ENCODE measurements at places on chromosomes 5 and 9. TPM values are rescaled to one million over a fixed set of nuclear protein-coding genes. Genes with fewer than 3 reads are reported as not detected.
A peak's percentile ranks its signal among the peaks of the same experiment; 100 is the strongest.

Gene DNAJC21
- total RNA-seq: 62.5 TPM

DNA sequence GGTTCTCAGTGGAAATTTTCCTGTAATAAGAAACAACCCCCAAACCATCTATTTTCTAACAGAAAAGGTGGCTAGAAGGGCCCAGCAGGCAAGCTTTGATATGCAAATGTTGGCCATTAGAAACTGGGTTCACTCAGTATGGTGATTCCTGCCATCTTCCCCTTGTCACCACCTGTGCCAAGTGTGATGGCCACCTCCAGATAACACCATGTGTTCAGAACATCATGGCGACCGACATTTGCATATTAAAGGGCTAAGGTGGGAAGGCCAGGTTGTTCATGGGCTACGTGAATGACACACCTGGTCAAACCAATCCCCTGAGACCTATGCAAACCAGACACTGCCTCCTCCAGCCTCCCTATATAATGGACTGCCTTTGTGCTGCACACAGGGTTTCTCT is 20.4 kb downstream of the FOXE1 start:
- no peaks in the 10 kb centered on the region for H3K36me3 ChIP-seq
- H3K27me3 ChIP-seq: peaks cover 4% of the 10 kb centered on the region
- no peak overlapping the region for H3K4me3 ChIP-seq
- H3K4me1 ChIP-seq: peaks cover 16% of the 10 kb centered on the region
- peak; percentile 20 for DNase-seq

Gene COL23A1
- total RNA-seq: 15.0 TPM

DNA sequence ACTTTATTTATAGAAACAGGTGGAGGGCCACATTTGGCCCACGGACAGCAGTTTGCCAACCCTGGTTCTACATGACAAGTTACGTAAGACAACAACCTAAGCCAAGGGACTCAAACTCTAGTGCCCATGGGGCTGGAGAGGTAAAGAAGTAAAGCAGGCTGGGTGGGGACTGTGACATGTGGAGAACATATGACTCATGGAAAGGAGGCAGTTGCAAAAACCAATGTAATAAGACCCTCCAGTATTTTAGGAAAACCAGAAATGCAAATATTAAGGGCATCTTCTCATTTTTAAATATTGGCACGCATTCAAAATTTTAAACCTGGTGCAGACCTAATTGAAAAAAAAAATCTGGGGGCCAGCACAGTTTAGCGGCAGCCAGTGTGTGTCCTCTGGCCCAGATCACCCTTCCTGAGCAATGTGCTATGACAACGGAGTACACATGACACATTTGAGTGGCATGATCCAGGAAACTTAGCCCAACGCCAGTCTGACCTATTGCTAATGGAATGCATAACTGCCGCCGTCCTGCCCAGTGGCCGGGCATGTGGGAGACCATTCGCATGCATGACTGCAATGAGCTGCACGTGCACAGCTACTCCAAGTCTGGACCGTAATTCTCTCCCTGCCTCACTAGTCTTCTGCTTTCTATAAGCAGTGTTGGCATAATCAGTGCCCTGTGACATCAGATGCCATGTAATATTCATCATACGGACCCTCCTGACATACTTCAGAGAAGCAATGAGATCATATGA is 97.2 kb downstream of the SH3TC2 start:
- H3K27ac ChIP-seq: no peak overlapping the region
- H3K36me3 ChIP-seq: 0 out of 2 replicates have a peak, but pooled peaks cover 2% of the 10 kb centered on the region
- no peak overlapping the region for H3K4me3 ChIP-seq
- peaks cover 21% of the 10 kb centered on the region for H3K4me1 ChIP-seq
- no peaks in the 10 kb centered on the region for H3K27me3 ChIP-seq

DNA sequence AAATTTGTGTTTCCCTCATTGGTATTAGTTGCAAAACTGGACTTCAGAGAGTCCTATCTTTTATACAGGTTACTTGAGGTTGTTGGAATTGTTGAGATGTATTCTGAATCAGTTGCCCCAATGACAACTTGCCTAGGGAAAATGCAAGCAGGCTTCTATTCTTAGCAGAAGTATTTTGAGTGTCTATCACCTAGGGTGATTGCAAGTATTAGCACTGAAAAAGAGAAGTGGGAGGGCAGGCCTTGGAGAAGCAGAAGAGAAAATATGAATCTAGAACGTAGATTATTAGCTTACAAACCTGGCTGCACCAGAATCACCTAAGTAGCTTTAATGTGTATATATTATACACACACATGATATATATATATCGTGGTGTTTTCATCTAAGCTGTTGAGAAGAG is 43.2 kb downstream of the ADAMTS12 start:
- peaks cover 27% of the 10 kb centered on the region for H3K36me3 ChIP-seq
- H3K4me3 ChIP-seq: no peak overlapping the region
- no peak overlapping the region for H3K27ac ChIP-seq
- H3K4me1 ChIP-seq: peaks cover 17% of the 10 kb centered on the region

- H3K27ac ChIP-seq: no peak overlapping the region
- DNase-seq: no peak
- no peaks in the 10 kb centered on the region for H3K27me3 ChIP-seq
These were observed 206.0 kb upstream of the DMRTA1 start for GRCh38 chr9:22240619-22241018.

DNA sequence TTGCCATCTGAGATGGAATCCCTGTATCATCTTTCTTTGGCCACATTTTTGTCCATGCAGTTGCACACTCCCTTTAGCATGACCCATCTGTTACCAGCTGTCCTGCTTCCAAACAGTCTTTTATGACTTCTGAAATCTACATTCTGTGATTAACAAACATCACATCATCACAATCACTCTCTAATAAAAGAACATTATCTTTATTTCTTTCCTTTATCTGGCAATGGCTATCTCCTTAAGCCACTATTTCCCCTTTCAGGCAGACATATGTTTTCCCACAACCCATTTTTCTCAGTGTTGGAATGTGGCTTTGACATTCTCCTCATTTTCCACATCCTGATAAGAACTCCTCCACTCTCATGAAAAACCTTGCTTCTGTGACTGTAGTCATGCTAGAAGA is 141.0 kb downstream of the ST8SIA4 start:
- H3K36me3 ChIP-seq: no peaks in the 10 kb centered on the region
- no peak for DNase-seq
- no peak overlapping the region for H3K4me3 ChIP-seq

Measured in WTC11 (cell line).